Left ventricle myocardium inferior (tissue), 1 donor: ENCODE measurements at places on chromosomes 3 and 15.
A peak's percentile ranks its signal among the peaks of the same experiment; 100 is the strongest.

GRCh38 chr15:22956257-22956977 is 23.8 kb downstream of the CYFIP1 start:
- no peak for DNase-seq

GRCh38 chr3:159884661-159885402 is 103.8 kb upstream of the IL12A start:
- DNase-seq = no peak

GRCh38 chr3:13590841-13591520 is 42.1 kb downstream of the FBLN2 start:
- DNase-seq = no peak

GRCh38 chr15:63626955-63627354 is 29.8 kb downstream of the FBXL22 start:
- DNase-seq = no peak

- DNase-seq = no peak
Measured at GRCh38 chr3:65746848-65747247, 291.9 kb downstream of the MAGI1 start.

DNA sequence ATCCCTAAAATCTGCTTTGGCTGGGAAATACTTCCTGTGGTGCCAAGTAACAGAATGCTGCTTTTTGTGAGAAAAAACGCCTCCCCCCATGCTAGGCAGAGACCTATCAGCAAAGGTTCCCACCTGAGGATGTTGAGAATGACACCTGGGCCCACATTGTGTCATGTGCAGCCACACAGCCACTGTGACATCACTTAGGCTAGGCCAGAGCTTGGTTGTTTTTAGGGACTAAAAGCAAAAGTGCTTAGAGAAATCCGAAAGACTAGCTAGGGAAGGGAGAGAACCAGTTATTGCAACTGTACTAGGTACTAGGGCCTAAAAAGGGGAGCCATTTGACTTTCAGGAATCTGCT is 6.2 kb downstream of the ZDHHC3 start:
- no peak for DNase-seq

DNA sequence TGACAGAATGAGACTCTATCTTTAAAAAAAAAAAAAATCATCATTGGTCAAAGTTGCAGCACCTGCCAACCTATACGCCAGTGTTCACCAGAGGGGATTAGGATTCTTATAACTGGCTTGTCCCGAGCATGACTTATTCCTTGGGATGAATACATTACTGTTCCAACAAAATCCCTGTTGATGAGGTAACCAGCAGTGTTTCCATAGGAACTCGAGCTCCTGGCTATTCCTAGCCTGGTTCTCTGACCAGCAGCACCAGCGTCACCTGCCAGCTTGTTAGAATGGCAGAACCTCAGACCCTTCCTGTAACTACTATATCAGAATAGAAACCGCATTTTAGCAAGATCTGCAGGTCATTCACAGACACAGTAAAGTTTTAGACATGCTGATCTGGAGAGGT is 364.4 kb downstream of the PTPRG start:
- no peak for DNase-seq

GRCh38 chr3:15327941-15328340 is 4.4 kb downstream of the SH3BP5 start:
- peak; percentile 42 for DNase-seq

- DNase-seq = no peak
Measured at GRCh38 chr3:187507905-187508304, 139.7 kb downstream of the RTP4 start.

GRCh38 chr3:113695431-113695785 is 1.0 kb downstream of the USF3 start:
- no peak for DNase-seq

GRCh38 chr3:41175365-41175764 is 23.9 kb upstream of the CTNNB1 start:
- DNase-seq = no peak

DNA sequence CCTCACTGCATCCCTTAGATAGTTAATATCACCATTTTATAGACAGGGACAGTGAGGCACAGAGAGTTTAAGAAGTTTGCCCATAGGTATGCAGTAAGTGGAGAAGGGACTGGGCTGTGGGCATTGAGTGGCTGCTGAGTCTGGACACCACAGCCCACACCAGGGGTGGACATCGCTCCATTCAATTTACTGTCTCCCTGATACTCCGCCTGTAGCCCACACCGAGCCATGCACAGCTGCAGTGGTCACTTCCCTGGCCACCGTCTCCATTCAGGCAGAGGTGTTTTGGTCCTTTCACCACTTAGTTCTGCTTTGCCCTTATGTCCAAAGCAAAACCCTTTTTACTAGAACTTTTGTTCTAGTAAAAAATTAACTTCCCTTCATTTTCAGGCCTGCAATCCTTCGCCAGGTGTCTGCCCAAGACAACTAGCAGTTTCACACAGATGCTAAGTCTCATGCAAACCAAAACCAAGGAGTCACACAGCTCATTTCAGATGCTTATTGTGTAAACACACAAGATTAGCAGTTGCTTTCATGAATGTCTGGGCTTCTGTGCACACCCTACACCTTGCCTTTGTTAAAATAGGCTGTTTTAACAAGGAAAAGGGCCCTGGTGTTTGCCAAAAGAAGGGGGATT is 30.1 kb downstream of the ZNF35 start:
- no peak for DNase-seq

DNA sequence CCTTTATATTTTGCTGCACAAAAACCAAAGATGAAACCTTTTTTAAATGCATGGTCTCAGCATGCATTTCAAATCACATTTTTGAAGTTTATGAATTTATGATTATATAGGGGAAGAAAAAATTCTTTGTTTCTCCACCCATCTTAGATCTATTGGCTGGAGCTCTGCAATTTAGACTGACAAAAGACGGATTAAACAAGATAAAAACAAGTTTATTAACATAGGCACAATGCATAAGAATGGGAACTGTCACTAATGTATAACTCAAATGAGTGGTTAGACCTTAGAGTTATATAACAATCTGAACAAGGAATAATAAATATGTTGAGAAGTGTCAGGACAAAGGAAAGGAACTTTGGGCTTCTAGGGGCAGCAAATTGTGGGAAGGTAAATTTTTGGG is 132.5 kb downstream of the SERPINI1 start:
- no peak for DNase-seq

GRCh38 chr3:197430934-197431333 is 124.8 kb downstream of the BDH1 start:
- DNase-seq = no peak

- no peak for DNase-seq
Measured at GRCh38 chr3:87161013-87161412, 66.1 kb upstream of the CHMP2B start.

- DNase-seq = no peak
Measured at GRCh38 chr15:76991741-76992645, 2.9 kb upstream of the PSTPIP1 start.

DNA sequence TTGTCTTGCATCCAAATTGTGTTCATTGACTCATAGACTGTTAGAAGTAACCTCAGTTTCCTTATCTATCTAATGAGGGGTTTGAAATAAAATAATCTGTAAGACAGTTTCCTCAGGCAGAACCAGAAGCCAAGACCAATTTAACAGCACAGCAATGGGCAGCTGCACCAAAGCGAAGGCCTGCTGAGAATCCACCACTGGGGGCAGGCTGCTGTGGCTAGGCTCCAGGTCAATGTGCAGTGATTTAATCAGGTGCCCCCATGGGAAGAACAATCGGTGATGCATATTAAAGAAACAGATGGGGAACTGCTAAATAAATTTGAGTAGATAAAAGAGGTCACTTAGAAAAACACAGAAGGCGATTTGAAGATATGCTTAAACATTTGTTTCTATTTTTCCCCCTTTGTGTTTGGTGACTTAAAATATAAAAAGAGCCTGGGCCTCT is 28.0 kb upstream of the TMOD3 start:
- DNase-seq = peak; percentile 38

DNA sequence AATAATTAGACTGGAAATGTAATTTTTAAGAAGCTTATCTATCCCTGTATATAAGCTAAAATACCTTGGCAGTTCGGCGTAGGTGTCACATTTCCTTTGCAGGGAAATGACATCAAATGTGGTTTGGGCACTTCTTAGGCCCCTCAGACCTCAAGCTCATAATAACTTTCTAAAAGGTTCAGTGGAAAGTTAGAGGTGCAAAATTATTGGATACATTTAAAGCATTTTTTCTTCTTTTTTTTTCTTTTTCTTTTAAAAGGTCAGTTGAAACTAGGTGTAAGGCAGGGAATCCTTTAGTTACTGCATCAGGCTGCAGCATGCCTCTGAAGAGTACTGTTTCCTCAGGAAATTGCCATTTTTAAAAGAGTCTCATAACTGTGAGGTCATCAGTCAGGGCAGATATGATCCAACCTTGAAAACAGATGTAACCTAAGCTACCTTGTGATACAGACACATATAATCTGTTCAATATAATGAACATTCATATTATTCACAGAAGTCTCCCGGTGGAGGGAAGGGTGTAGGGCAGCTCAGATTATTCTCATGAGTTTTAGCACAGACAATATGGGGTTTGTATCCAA is 4.8 kb downstream of the SACM1L start:
- no peak for DNase-seq
